ENCODE measurements at places on chromosomes 3 and 15. TPM values are rescaled to one million over a fixed set of nuclear protein-coding genes. Genes with fewer than 3 reads are reported as not detected.

The MITF gene
- total RNA-seq = 4.2 TPM

The PLSCR5 gene
- total RNA-seq = not detected

The CHRNB4 gene
- 0.17 TPM for total RNA-seq

GRCh38 chr3:65930648-65931047 is 108.1 kb downstream of the MAGI1 start:
- H3K36me3 ChIP-seq = no peaks in the 10 kb centered on the region
- H3K27me3 ChIP-seq = no peaks in the 10 kb centered on the region
- no peaks in the 10 kb centered on the region for H3K4me1 ChIP-seq
- no peak for DNase-seq
- H3K27ac ChIP-seq = no peak overlapping the region

The SH2D7 gene
- total RNA-seq = not detected

DNA sequence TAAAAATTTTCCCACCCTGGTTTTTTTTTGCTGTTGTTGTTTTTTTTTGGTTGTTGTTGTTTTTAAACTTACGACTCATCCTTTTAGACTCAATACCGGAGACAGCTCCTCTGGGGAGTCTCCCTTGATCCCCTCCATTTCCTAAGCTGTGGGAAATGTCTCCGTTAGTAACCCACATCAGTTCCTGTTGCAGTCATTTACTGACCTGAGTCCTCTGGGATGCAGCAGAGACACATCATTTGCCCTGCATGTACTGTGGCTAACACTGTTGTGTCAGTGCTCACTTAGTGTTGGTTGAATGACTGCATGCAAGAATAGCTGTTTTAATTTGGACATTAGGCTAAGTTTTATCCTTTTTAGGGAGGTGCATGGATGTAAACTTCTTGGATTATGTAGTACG is 83.8 kb downstream of the MBNL1 start:
- H3K4me1 ChIP-seq = peaks cover 14% of the 10 kb centered on the region
- no peak overlapping the region for H3K4me3 ChIP-seq
- H3K27me3 ChIP-seq = no peaks in the 10 kb centered on the region

DNA sequence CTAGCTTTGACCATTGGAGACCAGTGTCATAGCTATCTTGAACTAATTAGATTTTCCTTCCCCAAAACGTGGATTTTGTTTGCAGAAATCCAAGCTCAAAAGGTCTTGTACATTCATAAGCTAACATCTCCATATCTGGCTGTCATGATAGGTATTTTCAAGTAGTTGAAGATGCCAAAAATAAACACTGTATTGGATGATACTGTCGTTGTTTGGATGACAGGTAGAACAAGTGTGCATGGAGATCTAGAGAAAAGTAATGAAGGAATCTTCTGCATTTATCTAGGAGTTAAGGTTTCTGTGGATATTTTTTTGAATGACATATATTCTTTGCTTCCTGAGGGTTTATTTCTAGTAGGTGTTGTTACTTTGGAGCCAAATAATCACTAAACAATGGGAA is 1696.1 kb downstream of the SI start:
- no peak overlapping the region for H3K4me3 ChIP-seq
- H3K27me3 ChIP-seq = no peaks in the 10 kb centered on the region
- H3K4me1 ChIP-seq = no peaks in the 10 kb centered on the region
- H3K27ac ChIP-seq = no peak overlapping the region
- H3K36me3 ChIP-seq = no peaks in the 10 kb centered on the region
- DNase-seq = no peak

DNA sequence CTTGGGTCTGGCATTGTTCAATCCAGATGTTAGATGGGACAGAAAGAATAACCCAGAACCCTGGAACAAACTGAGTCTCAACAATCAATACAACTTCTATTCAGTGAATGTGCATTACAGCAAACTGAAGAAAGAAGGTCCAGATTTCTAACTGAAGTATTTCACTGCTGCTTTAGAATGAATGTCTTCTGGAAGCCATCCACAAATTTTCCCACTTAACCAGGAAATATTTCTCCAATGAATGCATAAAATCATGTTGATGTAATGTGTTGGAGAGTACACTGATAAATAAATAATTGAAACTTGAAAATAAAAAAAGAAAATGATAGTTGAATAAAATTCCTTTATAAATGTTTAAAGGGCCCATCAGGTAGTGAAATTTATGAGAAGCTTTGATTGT is 658.6 kb downstream of the ZBBX start:
- H3K4me1 ChIP-seq = no peaks in the 10 kb centered on the region
- no peak overlapping the region for H3K4me3 ChIP-seq
- H3K27me3 ChIP-seq = no peaks in the 10 kb centered on the region

DNA sequence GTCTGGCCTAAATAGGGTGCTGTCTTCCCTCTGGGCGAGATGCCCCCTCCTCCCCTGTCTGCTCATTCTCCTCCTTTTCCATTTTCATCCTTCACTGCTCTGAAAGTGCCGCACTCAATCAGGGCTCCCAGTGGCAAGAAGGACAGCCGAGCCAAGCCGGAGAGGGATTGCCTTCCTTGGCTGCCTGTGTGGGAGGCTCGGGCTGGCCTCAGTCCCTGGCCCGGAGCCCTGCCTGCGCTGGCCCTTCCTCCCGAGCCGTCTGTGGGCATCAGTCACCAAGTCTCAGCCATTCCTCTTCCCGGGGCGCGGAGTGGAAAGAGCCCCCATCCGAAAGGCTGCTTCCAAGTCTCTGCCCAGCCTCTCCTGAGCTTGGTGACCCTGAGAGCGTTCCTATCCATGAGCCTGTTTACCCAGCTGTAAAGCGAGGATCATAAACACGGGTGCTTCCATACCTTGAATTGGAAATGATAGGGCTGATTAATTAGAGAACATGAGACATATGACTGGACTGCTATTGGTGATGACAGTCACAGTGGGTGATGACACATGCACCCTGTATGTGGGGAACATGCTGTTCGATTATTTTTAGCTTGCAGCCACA is 59.1 kb upstream of the TLE3 start:
- H3K4me3 ChIP-seq = no peak overlapping the region
- DNase-seq = no peak

The SENP8 gene
- total RNA-seq = 1.3 TPM

The EOMES gene
- 12.3 TPM for total RNA-seq

The CELSR3 gene
- total RNA-seq = 1.8 TPM

DNA sequence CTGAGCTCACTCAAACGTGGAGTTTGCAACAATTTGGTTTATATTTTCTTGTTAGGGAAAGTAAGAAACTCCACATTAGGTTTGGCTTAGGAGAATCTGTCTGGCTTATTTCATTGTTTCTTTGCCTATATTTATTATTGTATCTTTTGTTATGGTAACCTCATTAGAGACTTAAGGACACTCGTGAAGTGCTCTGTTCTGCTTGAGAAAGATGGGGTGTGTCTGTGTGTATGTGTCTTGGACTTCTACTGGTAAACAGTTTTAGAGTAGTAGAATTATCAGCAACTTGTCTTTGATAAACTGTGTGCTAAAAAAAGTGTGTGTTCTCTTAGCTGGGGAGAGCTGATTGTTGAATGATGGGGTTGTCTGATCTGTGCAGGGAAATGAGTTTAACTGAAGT is 306.5 kb downstream of the RBMS3 start:
- DNase-seq = no peak
- H3K27me3 ChIP-seq = no peaks in the 10 kb centered on the region
- no peaks in the 10 kb centered on the region for H3K36me3 ChIP-seq
- no peaks in the 10 kb centered on the region for H3K4me1 ChIP-seq
- no peak overlapping the region for H3K4me3 ChIP-seq

GRCh38 chr3:100189444-100189964 is 71.3 kb upstream of the TBC1D23 start:
- peaks cover 14% of the 10 kb centered on the region for H3K4me1 ChIP-seq
- H3K36me3 ChIP-seq = no peaks in the 10 kb centered on the region
- no peaks in the 10 kb centered on the region for H3K27me3 ChIP-seq
- H3K27ac ChIP-seq = no peak overlapping the region
- no peak for DNase-seq

DNA sequence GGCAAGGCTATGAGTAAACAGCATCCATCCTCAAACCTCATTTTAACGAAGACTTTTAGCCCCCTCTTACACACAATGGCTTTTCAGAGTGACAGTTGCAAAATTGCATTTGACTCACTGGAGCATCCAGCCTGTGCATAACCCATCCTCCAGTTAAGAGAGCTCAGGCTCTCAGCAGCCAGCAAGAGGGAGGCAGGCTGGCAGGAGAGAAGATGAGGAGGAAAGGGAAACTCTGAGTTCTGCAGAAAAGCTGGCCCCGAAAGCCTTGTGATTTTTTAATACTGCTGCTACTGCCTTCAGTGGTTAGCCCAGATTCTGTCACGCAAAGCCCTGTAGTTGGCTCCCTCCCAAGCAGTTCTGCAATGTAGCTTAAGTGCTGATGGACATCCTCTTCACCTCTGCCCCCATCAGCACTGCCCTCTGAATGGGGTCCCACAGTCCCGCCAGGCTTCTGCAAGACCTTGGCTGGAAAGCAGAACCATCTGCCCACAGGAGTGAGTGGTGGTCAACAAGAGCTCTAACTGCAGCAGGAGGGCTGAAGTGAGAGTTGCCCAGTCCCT is 371.3 kb downstream of the EPHB1 start:
- no peaks in the 10 kb centered on the region for H3K27me3 ChIP-seq
- no peak overlapping the region for H3K4me3 ChIP-seq
- DNase-seq = no peak
- H3K27ac ChIP-seq = no peak overlapping the region
- H3K4me1 ChIP-seq = no peaks in the 10 kb centered on the region

DNA sequence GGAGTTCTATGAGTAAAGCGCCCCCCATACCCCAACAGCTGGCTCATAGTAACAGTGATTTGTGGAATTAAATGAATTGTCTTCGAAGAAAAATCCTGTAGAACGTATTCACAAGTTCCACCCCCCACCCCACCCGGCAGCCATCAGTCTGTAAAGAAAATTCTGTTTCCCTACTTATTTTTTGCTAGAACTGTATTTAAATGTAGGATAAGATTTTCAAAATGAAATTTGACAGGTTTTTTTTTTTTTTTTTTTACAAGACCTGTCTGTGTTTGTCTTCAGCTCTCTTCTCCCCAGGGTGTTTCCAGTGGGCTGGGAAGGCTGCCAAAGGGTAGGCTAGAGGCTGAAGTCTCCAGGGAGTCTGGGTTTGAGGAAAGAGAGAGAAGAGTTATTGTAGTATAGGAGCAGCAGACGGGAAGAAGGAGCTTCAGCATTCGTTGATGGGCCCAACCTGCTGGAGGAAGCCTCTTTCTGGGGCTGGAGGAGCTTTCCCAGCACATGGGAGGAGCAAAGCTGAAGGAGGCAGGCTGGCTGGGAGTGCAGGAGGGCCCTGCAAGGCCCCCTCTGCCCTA is 130.6 kb upstream of the SEMA6D start:
- no peaks in the 10 kb centered on the region for H3K4me1 ChIP-seq
- no peaks in the 10 kb centered on the region for H3K27me3 ChIP-seq
- H3K27ac ChIP-seq = no peak overlapping the region

- DNase-seq = peak; percentile 81
- H3K36me3 ChIP-seq = no peaks in the 10 kb centered on the region
Measured at GRCh38 chr3:192063570-192063969, 602.6 kb downstream of the PYDC2 start.

DNA sequence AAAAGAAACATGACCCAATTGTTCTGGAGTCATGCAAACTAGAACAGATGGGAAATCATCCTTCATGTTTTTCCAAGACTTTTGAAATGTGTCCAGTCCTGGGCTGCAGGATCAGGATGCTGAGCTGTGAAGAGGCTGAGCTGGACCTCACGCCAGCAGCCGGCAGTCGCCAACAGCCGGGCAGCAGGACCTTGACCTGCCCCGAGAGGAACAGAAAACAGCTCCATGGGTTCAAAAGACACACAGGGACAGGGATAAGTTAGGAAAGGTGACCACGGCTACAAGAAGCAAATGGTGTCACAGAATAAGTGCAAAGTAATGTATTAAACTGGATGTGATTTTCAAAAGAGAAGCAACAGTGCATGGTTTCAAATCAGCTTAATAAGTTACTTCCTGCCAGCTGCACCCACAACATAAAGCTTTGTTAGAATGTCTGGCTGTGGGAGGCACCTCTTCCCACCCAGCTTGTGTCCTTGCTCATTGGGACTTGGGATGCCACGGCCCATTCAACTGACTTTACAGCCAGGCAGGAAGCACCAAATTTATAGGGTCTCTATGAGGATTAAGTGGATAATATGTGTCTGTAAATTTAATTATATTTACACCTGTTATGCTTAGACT is 266.4 kb downstream of the GABRG3 start:
- no peak overlapping the region for H3K4me3 ChIP-seq
- H3K27me3 ChIP-seq = no peaks in the 10 kb centered on the region
- H3K4me1 ChIP-seq = peaks cover 13% of the 10 kb centered on the region
- H3K36me3 ChIP-seq = no peaks in the 10 kb centered on the region
- no peak for DNase-seq

The FBN1 gene
- total RNA-seq = 139 TPM

The IP6K1 gene
- 42.1 TPM for total RNA-seq

The IQCH gene
- total RNA-seq = 1.9 TPM

DNA sequence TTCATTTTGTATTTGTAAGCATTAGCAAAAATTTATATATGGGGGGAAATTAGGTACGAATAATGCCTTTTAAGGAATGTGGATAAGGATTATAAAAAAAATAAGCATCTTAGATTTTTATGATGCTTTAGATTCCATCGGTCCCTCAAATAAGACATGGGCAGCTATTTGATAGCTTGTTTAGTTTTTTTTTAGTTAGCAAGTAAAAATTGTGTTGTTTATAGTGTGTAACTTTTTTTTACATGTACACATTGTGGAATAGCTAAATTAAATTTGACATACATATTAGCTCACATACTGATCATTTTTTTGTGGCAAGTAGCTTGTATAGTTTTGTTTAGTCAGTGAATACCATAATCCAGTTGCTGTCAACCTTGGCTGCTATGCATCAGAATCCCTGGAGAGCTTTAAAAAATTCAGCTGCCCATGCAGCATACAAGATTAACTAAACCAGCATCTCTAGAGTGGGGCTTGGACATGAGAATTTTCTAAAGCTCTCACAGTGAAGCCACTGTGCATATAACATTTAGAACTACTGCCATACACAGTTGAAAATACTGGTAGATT is 53.9 kb downstream of the TMOD3 start:
- no peak overlapping the region for H3K27ac ChIP-seq
- H3K4me1 ChIP-seq = peaks cover 9% of the 10 kb centered on the region
- H3K4me3 ChIP-seq = no peak overlapping the region
- H3K36me3 ChIP-seq = peaks cover 34% of the 10 kb centered on the region

GRCh38 chr15:89839167-89839810 is 24.6 kb upstream of the ANPEP start:
- peaks cover 37% of the 10 kb centered on the region for H3K36me3 ChIP-seq
- no peak overlapping the region for H3K4me3 ChIP-seq
- no peak for DNase-seq
- peaks cover 56% of the 10 kb centered on the region for H3K4me1 ChIP-seq
- no peak overlapping the region for H3K27ac ChIP-seq

- no peaks in the 10 kb centered on the region for H3K36me3 ChIP-seq
- no peak overlapping the region for H3K27ac ChIP-seq
- peaks cover 5% of the 10 kb centered on the region for H3K4me1 ChIP-seq
- DNase-seq = no peak
- H3K4me3 ChIP-seq = no peak overlapping the region
- H3K27me3 ChIP-seq = no peaks in the 10 kb centered on the region
Measured at GRCh38 chr3:139586420-139587017, 47.0 kb upstream of the RBP1 start.

DNA sequence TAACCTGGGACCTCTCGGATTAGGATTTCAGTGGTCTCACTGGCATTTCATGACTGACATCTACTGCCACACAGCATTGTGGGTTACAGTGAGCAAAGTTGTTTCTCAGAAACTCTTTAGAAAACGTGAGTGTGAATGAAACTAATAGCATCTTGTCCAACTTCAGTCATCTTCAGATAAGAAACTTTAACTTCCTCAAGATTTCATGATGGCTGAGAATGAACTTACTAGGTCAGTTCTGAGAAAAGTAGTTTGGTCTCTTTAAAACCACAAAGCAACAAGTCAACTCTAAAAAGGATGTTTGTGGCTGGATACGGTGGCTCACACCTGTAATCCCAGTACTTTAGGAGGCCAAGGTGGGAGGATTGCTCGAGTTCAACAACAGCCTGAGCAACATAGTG is 14.2 kb upstream of the HOMER2 start:
- no peak overlapping the region for H3K27ac ChIP-seq
- no peak for DNase-seq
- no peaks in the 10 kb centered on the region for H3K4me1 ChIP-seq
- H3K36me3 ChIP-seq = no peaks in the 10 kb centered on the region

The PTX3 gene
- total RNA-seq = 21.4 TPM

Measured in spleen (tissue), 13 donors.